ENCODE measurements at places on chromosomes 5 and 9.

GRCh38 chr9:132637351-132637750 lies 32.4 kb downstream of the DDX31 start:
- no peak for DNase-seq

- peak; percentile 52 for DNase-seq
Observed at GRCh38 chr5:100430268-100431195, 104.6 kb upstream of the FAM174A start.

- DNase-seq: no peak
Observed at GRCh38 chr9:14907696-14908095, 2.5 kb downstream of the FREM1 start.

GRCh38 chr5:43171926-43172325 lies 20.1 kb upstream of the NIM1K start:
- no peak for DNase-seq

DNA sequence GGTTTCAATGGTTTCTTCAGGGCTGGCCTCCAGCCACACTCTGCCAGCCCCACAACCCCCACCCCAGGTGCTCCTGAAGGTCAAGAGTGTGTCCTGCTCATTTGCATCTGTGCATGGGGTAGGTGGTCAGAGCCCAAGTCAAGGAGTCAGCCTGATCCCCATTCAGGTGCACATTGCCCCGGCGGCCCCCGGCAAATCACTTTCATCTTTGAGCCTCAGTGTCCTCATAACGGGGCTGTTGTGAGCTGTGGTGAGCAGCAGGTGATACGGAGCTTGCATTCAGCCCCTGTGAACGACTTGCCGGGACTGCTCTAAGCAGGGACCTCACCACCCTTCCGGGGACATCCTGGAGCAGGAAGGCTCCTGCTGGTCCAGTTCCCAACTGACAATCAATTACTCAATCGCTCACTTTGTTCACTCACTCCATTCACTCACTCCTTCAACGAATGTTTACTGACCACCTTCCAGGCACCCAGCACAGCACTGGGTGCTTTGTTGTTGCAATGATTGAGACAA lies 93.2 kb upstream of the CPEB4 start:
- no peak for DNase-seq

DNA sequence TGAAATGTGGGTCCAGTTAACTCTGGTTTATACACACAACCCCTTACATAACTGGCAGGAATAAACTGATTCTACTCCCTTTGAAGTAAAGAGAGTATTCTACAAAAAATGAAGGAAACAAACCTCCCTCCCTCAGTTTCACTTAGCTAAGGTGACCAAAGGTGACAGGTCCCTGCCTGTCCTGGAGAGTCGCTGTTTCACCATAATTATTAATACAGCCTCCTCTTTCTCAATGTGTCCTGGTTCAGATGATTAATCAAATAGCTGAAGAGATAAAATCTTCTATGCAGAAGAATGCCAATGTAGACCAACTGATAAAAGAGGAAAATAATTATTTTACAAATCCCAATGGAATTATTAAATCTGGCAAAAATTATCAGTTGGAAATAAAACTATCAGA lies 163.7 kb upstream of the GNA14 start:
- DNase-seq: no peak

DNA sequence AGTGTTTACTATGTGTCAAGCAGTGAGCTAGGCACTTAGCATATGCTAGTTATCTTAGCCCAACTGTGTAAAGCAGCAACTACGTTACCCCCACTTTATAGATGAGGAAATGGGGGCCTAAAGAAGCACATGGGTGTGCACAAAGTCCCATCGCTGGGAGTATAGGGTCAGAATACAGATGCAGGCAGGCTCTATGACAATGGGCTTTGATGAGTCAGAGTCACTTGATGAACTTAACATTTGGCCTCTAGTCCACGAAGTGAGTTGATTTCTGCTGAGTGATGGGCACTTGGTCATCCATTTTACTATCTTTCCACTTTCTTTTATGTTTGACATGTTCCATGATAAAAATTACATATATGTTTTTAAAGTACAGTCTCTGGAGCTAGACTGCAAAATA lies 204.3 kb downstream of the TRIM32 start:
- no peak for DNase-seq

- DNase-seq: no peak
Observed at GRCh38 chr9:83068414-83068813, 5.5 kb upstream of the RASEF start.

DNA sequence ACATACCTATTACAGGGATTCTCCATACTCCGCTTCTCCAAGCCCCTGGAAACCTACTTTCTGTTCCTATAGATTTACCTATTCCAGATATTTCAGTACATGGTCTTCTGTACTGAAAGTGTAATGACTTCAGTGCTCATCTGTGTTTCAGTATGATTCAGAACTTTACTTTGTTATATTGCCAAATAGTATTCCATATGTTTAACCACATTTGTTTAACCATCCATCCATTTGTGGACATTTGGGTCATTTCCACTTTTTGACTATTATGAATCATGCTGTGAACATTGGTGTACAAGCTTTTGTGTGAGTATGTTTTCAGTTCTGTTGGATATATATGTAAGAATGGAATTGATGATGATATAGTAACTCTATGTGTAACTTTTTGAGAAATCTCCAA lies 188.9 kb downstream of the PDZD2 start:
- DNase-seq: no peak

GRCh38 chr5:41263335-41263734 lies 50.0 kb upstream of the C6 start:
- DNase-seq: no peak

GRCh38 chr5:149605998-149606724 lies 24.9 kb downstream of the ARHGEF37 start:
- no peak for DNase-seq

- no peak for DNase-seq
Observed at GRCh38 chr9:115522912-115523311, 405.0 kb upstream of the TNC start.
